Lower lobe of right lung (tissue), 2 donors: ENCODE measurements at places on chromosomes 1 and 21. TPM values are rescaled to one million over a fixed set of nuclear protein-coding genes. Genes with fewer than 3 reads are reported as not detected.

The RGS7 gene
- 0.21 TPM for total RNA-seq

The KAZN gene
- total RNA-seq = 21.2 TPM

The XPR1 gene
- 21.1 TPM for total RNA-seq

The CFAP74 gene
- total RNA-seq = 6.6 TPM

DNA sequence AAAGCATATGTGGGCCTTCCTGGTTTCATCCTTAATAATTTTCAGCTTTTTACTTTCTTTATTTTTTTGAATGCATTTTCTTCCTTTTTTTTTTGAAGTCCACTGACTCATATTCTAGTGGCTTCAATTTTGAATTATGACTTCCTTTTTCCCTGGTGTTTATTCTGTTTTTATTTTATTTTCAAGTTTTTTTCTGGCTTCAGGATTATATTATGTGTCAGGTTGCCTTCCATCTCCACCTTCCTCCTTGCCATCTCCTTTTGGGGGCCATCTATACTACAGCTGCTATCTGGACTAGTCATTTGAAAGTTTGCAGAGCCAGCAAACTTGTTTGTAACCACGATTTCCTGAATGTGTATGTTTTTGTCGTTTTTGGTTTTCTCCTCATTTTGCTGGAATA is 117.6 kb downstream of the LEPR start:
- DNase-seq = no peak
- H3K27me3 ChIP-seq = no peaks in the 10 kb centered on the region
- no peaks in the 10 kb centered on the region for H3K36me3 ChIP-seq
- no peaks in the 10 kb centered on the region for H3K4me1 ChIP-seq
- H3K27ac ChIP-seq = no peak overlapping the region

DNA sequence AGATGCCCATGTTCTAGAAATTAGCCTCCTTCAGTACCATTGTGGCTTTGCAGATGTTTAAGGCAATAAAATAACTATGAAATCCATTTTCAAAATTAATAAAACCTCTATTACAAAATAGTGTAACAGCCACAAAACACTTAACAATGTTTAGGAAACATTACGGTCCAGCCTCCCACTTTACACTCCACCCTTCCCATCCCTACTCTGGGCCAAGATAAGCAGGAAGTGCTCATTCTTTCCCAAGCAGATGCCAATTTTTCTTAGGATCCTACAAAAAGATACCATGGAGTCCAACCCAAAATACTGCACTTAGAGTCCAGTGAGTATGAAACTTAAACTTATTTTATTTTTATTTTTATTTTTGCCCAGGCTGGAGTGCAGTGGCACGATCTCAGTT is 150.8 kb downstream of the NR5A2 start:
- no peak overlapping the region for H3K4me3 ChIP-seq
- H3K27me3 ChIP-seq = no peaks in the 10 kb centered on the region
- no peak for DNase-seq
- no peak overlapping the region for H3K27ac ChIP-seq
- no peaks in the 10 kb centered on the region for H3K36me3 ChIP-seq

DNA sequence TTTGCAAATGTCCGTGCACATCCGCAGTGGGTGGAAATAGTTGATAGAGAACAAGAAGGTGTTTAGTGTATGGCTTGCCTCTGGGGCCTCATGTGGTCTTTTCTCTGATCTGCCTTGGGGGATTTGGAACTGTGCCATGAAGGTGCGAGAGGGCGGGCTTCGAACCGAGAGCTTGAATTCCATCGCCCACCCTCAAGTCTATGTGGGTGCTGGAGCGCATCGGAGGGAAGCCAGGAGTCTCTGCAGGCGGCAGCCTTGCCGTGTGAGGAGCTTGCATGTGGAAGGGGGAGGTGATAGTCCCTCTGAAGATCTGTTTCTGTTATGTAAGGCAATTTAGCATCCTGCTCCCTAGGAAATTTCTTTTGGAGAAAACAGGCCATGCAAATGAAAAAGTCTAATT is 119.6 kb downstream of the HUNK start:
- no peak overlapping the region for H3K4me3 ChIP-seq
- H3K27me3 ChIP-seq = no peaks in the 10 kb centered on the region
- no peaks in the 10 kb centered on the region for H3K4me1 ChIP-seq
- H3K27ac ChIP-seq = no peak overlapping the region
- no peaks in the 10 kb centered on the region for H3K36me3 ChIP-seq

- H3K27ac ChIP-seq = peak overlapping the region; percentile 89
- no peaks in the 10 kb centered on the region for H3K27me3 ChIP-seq
- peak overlapping the region; percentile 98 for H3K4me3 ChIP-seq
- DNase-seq = peak; percentile 65
- peaks cover 19% of the 10 kb centered on the region for H3K36me3 ChIP-seq
- peaks cover 45% of the 10 kb centered on the region for H3K4me1 ChIP-seq
Measured at GRCh38 chr1:226738421-226738994, 574 bp downstream of the ITPKB start.

DNA sequence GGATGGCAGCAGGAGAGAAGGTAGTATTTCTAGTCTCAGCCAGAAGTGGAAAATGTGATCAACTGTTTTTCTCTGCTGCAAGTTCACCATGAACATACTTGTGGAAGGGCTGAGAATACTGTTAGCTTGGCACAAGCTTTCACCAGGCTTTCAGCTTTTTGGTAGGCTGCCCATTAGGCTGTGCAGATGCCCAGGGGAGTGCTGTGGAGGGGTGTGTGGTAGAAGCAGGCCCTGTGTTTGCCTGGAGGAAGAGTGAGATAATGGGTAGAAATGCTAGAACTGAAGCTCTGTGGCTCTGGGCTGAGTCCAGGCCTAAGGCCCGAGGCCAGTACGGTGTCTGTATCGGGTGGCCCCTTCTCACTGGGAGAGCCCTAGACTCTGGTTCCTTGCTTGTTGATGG is 9.8 kb downstream of the DNAJC6 start:
- no peak overlapping the region for H3K4me3 ChIP-seq
- no peaks in the 10 kb centered on the region for H3K27me3 ChIP-seq
- no peak overlapping the region for H3K27ac ChIP-seq
- DNase-seq = no peak

DNA sequence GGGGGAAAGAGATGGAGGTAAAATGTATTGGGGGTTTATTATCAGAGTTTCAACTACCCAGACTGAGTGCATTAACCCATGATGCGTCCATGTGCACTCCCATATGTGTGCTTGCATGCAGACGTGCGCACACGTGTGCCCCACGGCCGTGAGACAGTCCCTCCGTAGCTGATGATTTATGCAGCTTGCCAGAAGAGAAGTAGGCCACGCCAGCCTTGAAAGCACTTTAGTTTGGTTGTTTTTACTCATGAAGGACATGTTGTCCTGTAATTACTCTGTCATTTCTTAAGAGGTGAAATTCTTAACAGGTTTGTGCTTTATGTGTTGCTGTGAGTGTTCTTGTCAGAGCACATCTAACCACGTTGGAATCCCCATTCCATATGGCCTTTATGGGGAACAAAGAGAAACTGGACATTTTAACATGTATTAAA is 467.8 kb downstream of the LMO4 start:
- no peak for DNase-seq
- no peaks in the 10 kb centered on the region for H3K36me3 ChIP-seq
- no peak overlapping the region for H3K27ac ChIP-seq
- H3K4me3 ChIP-seq = no peak overlapping the region

DNA sequence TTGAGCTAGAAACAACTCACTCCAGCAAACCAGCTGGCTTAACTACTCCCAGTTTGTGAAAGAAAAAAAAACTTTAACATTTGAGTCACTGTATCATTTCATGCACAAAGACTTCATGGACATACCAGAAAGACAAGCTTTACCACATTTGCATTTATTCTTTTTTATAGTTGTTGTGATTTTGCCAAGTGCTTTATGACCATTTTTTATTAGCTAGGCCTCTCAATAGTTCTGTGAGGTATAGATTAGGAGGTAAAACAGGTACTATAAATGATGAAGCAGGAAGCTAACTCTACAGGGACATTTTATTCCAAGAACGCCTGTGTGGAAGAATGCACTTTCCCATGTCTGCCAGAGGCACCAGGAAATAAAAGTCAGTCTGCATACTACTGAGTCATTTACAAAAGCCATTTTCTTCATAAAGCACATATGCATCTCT is 8.2 kb upstream of the DENND1B start:
- H3K27me3 ChIP-seq = no peaks in the 10 kb centered on the region
- no peak overlapping the region for H3K4me3 ChIP-seq
- H3K36me3 ChIP-seq = no peaks in the 10 kb centered on the region
- H3K4me1 ChIP-seq = peaks cover 4% of the 10 kb centered on the region
- H3K27ac ChIP-seq = no peak overlapping the region

- H3K27ac ChIP-seq = no peak overlapping the region
- no peak overlapping the region for H3K4me3 ChIP-seq
- no peaks in the 10 kb centered on the region for H3K4me1 ChIP-seq
- peaks cover 15% of the 10 kb centered on the region for H3K36me3 ChIP-seq
- DNase-seq = no peak
Measured at GRCh38 chr1:112423207-112423606, 27.2 kb downstream of the CTTNBP2NL start.

DNA sequence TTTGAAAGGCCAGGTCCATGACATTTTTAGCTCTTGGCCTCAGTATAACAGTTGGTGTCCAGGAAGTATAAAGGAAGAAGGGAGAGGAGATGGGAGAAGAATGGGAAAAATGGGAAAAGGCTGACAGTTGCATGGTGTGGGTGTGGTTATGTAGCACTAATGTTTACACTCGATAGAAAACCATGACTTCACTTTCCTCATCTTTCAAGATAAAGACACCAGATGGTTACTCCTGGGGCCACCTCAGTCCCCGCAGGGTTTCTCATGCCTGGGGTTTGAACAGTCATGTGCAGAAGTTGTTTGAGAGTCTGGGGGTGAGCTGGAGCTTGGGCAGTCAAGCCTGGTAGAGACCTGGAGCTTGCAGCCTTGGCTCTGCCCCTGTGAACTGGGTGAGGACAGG is 7.9 kb downstream of the PGBD2 start:
- DNase-seq = no peak
- no peak overlapping the region for H3K27ac ChIP-seq
- no peaks in the 10 kb centered on the region for H3K27me3 ChIP-seq
- H3K4me1 ChIP-seq = no peaks in the 10 kb centered on the region
- H3K4me3 ChIP-seq = no peak overlapping the region
- peaks cover 52% of the 10 kb centered on the region for H3K36me3 ChIP-seq

GRCh38 chr1:230292689-230293389 is 133.3 kb downstream of the PGBD5 start:
- H3K4me1 ChIP-seq = no peaks in the 10 kb centered on the region
- no peaks in the 10 kb centered on the region for H3K36me3 ChIP-seq
- H3K27ac ChIP-seq = no peak overlapping the region
- H3K4me3 ChIP-seq = no peak overlapping the region
- DNase-seq = no peak
- H3K27me3 ChIP-seq = peaks cover 4% of the 10 kb centered on the region

GRCh38 chr21:41526478-41527087 is 18.6 kb upstream of the TMPRSS2 start:
- no peak overlapping the region for H3K4me3 ChIP-seq
- peaks cover 9% of the 10 kb centered on the region for H3K27me3 ChIP-seq
- H3K36me3 ChIP-seq = no peaks in the 10 kb centered on the region

GRCh38 chr1:166295656-166296055 is 128.9 kb upstream of the FAM78B start:
- H3K36me3 ChIP-seq = no peaks in the 10 kb centered on the region
- no peak overlapping the region for H3K4me3 ChIP-seq
- H3K27me3 ChIP-seq = no peaks in the 10 kb centered on the region

GRCh38 chr1:15062479-15063099 is 91.0 kb upstream of the TMEM51 start:
- DNase-seq = no peak
- no peak overlapping the region for H3K4me3 ChIP-seq
- no peak overlapping the region for H3K27ac ChIP-seq
- no peaks in the 10 kb centered on the region for H3K4me1 ChIP-seq

DNA sequence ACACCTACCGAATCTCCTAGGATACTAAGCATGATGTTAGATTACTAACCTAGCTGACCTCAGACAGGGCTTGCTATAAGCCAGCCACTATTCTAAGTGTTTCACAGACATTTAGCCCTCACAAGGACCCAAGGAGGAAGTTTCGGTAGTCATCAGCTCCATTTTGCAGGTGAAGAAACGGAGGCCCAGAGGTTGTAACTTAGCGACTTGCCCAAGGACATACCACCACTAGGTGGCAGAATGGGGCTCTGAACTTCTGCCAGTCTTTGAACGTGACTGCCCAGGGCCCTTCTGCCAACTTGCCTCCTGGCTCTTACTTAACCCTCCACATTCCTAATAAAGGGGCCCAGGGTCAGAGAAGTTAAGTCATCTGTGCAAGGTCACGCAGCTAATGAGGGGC is 283.5 kb downstream of the C1orf94 start:
- no peaks in the 10 kb centered on the region for H3K36me3 ChIP-seq
- H3K27me3 ChIP-seq = no peaks in the 10 kb centered on the region
- peak; percentile 51 for DNase-seq
- H3K4me1 ChIP-seq = no peaks in the 10 kb centered on the region

GRCh38 chr1:23376890-23377811 is 7.5 kb upstream of the ZNF436 start:
- DNase-seq = no peak
- H3K36me3 ChIP-seq = peaks cover 10% of the 10 kb centered on the region
- H3K27me3 ChIP-seq = no peaks in the 10 kb centered on the region
- peaks cover 34% of the 10 kb centered on the region for H3K4me1 ChIP-seq
